ENCODE measurements at places on chromosomes 12 and 14. TPM values are rescaled to one million over a fixed set of nuclear protein-coding genes. Genes with fewer than 3 reads are reported as not detected.

GRCh38 chr12:48826209-48826855 is 8.0 kb downstream of the CACNB3 start:
- no peak for DNase-seq
- no peaks in the 10 kb centered on the region for H3K4me1 ChIP-seq
- H3K36me3 ChIP-seq: peaks cover 20% of the 10 kb centered on the region
- no peak overlapping the region for H3K27ac ChIP-seq

DNA sequence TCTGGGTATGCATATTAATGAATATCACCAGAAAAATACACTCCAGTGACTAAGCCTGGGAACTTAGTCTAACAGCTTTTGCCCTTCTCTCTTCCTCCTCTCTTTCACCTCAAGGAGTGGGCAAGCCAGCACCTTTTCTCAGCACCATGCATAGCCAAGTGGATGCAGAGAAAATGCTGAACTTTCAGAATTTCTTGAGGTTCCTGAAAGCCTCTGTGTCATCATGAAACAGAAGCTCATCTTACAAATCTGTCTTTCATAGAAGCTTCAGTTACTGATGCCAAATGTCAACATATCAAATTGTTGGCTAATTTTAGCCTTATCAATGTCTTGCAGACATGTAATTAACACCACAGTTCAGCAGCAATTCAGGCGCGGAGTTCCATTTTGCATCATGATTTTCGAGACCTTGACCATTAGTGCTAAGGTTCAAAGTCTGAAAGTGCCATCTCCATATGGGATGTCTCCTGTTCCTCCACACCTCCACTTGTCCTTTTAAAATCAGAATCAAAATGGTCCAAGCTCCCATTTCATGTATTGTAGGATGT is 51.1 kb upstream of the RPH3A start:
- no peak for DNase-seq
- no peak overlapping the region for H3K27ac ChIP-seq
- no peak overlapping the region for H3K4me3 ChIP-seq
- peaks cover 10% of the 10 kb centered on the region for H3K27me3 ChIP-seq
- no peaks in the 10 kb centered on the region for H3K4me1 ChIP-seq

- no peak for DNase-seq
- H3K27me3 ChIP-seq: no peaks in the 10 kb centered on the region
- no peaks in the 10 kb centered on the region for H3K36me3 ChIP-seq
- peak within 1 kb of the TSS; percentile 61 for H3K4me3 ChIP-seq
- H3K4me1 ChIP-seq: peaks cover 14% of the 10 kb centered on the region
Measured at GRCh38 chr12:57611108-57611826, at the start of gene ARHGEF25. Gene ARHGEF25, plus strand, starts transcription at chr12:57611435. Its CDS starts 460 bp downstream, at chr12:57611895.

Gene LYZ
- total RNA-seq: 0.31 TPM

DNA sequence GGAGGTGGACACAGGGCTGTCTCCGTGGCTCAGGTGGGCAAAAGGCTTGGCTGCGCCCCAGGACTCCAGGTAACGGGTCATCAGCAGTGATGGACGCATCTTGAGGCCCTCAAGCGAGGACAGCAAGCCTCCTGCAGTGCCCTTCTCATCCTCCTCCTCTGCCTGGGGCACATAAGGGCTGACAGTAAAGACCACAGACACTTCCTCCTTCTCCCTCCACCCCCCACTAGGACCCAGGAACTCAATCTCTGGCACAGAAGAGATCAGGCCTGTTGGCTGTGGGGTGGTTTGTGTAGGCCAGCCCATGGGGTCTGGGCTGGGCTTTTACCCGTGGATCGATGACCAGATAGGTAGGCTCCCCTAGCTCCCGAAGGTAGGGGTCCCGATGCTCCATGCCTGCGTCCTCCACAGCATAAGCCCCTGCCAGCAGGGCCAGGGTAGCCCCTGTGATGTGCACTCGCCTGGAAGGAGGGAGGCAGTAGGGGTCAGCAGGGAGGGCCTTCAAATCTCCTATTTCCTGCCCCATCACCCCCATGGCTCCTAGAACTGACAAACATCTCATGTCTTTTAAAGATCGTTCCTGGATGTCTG is 5.7 kb downstream of the ADCY4 start:
- no peak for DNase-seq
- H3K4me3 ChIP-seq: no peak overlapping the region
- H3K4me1 ChIP-seq: peaks cover 15% of the 10 kb centered on the region
- no peaks in the 10 kb centered on the region for H3K36me3 ChIP-seq
- peaks cover 22% of the 10 kb centered on the region for H3K27me3 ChIP-seq
- no peak overlapping the region for H3K27ac ChIP-seq

DNA sequence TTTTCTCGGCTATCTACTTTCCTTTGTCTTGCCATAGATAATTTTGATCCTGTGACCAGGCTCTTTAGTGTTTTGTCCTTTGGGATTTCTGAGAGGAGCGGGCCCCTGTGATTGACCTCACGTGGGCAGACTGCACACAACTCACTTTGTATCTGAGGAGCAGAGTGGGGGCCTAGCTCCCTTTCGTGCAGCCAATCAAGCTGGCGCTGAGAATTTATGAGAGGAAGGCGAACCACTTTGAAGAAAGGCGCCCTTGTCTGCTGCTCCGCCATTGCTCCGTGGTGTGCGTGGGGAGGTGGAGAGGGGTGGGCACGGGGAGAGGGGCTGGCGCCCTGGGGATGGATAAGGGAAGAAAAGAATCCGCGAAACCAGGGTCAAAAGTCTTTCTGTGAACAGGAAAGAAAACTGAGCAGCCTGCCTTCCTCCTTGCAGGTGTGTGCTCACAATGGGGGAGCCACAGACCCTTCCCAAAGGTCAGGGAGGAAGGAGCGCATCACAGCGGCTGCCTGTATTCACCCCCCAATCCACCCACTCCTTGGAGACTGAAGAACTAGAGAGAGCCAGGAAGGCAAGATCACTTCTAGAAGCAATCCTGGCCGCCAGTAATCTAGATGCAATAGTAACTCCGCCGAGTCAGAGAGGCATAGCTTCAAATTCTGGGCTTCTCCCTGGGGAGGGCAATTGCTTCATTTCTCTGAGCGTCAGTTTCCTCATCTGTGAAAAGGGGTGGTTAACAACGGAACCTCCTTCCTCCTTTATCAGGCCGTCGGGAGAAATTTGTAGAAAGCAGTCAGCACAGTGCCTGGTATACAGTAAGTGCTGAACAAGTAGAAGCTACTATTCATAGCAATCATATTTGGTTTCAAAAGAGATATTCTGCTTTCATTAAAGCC is 24.9 kb upstream of the MED13L start:
- H3K4me1 ChIP-seq: no peaks in the 10 kb centered on the region
- H3K36me3 ChIP-seq: no peaks in the 10 kb centered on the region
- H3K4me3 ChIP-seq: no peak overlapping the region
- no peaks in the 10 kb centered on the region for H3K27me3 ChIP-seq
- no peak for DNase-seq

DNA sequence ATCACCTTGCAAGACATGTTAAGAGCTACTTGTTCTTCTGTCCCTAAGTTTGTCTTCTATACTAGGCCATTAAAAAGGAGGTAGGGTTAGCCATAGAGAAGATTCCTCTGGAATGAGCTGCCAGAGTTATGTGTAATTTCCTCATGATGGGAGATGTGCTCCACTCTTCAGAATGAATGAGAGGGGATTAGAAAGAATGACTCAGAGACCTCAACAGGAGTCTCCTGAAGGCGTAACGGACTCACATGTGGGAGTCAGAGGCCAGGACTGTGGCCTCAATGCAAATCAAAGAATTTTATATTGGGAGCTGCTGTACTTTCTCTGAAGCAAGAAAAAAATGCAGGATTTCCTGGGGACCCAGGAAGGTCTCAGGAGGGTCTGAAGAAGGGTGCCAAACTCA is 87.8 kb upstream of the ATXN7L3B start:
- H3K4me1 ChIP-seq: no peaks in the 10 kb centered on the region
- H3K27me3 ChIP-seq: no peaks in the 10 kb centered on the region
- no peaks in the 10 kb centered on the region for H3K36me3 ChIP-seq
- peak; percentile 59 for DNase-seq
- H3K27ac ChIP-seq: no peak overlapping the region

- H3K36me3 ChIP-seq: no peaks in the 10 kb centered on the region
- no peak for DNase-seq
- H3K27me3 ChIP-seq: no peaks in the 10 kb centered on the region
- H3K4me3 ChIP-seq: no peak overlapping the region
- H3K4me1 ChIP-seq: peaks cover 8% of the 10 kb centered on the region
Measured at GRCh38 chr12:103882861-103883596, 42.0 kb upstream of the NT5DC3 start.

Gene PPP1R1A
- 0.58 TPM for total RNA-seq

DNA sequence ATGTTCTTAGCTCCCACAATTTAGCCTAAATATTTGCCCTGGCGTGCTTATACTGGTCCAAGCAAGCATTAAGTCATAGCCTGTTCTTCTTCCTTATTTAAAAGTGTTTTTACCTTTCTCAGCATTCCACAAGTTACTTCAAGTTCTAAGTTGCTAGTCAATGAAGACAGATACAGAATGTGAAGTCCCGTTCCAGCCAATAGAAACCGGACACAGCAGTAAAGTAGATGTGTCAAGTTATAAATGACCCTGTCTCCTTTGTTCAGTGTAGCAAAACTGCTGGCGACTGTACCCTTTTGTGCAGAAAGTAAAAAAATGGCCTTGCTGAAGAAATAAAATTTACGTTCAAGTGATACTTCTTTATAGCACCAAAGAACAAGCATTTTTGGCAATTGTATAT is 3.9 kb downstream of the SNAPC1 start:
- no peaks in the 10 kb centered on the region for H3K27me3 ChIP-seq
- H3K27ac ChIP-seq: no peak overlapping the region
- peaks cover 14% of the 10 kb centered on the region for H3K36me3 ChIP-seq
- H3K4me3 ChIP-seq: no peak overlapping the region

Gene CLEC1B
- not detected for total RNA-seq

Gene KRT78
- total RNA-seq: not detected

DNA sequence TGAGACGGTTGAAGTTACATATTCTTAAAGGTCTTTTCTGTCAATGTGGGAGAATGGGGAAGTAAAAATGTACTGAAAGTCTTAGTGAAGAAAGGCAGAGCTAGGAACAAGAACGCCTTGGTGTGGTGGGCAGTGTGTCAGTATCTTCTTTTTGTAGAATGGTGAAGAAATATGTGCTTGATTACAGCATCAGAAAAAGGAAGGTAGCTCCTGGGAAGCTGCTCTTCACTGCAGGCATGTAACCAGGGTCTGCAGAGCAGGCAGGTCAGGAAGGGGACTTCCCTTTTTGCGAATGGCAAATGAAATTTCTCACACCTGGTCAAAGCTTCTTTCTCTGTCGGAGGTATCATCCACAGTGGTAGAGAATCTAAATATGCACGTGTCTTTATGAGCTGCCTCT is 226.2 kb downstream of the ADAMTS20 start:
- no peaks in the 10 kb centered on the region for H3K36me3 ChIP-seq
- no peak overlapping the region for H3K27ac ChIP-seq
- no peaks in the 10 kb centered on the region for H3K4me1 ChIP-seq

Gene TCL1B
- total RNA-seq: not detected

DNA sequence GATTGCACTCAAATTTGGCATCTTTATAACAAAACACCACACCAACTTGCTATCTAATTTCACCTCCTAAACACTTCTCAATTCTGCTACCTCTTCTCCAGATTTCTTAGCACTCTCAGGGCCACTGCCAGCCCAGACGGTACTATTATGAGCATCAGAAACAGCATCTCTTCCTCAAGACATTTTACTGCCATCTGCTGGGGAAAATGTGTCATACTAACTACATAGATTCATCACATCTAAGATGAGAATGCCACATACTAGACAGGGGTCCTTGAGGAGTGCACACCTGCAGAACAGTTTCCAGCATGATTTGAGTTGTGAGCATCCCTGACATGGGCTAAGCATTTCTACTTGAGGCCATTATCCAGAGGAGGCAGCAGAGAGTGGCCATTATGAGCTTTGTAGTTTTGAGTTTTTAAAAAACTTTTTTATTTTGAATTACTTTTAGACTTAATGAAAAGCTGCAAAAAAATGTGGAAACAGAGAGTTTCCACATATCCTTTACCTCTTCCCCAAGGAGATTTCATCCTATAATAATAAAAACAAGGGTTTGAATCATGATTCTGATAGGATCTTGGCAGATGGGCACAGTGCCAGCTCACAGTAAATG is 15.1 kb upstream of the GRIP1 start:
- no peaks in the 10 kb centered on the region for H3K4me1 ChIP-seq
- H3K4me3 ChIP-seq: no peak overlapping the region
- H3K27me3 ChIP-seq: peaks cover 2% of the 10 kb centered on the region
- peak; percentile 48 for DNase-seq

- peak overlapping the region; percentile 94 for H3K4me3 ChIP-seq
- peaks cover 22% of the 10 kb centered on the region for H3K27me3 ChIP-seq
- H3K4me1 ChIP-seq: peaks cover 38% of the 10 kb centered on the region
- no peaks in the 10 kb centered on the region for H3K36me3 ChIP-seq
- peak overlapping the region; percentile 73 for H3K27ac ChIP-seq
Measured at GRCh38 chr14:41605550-41606281, 960 bp upstream of the LRFN5 start.

DNA sequence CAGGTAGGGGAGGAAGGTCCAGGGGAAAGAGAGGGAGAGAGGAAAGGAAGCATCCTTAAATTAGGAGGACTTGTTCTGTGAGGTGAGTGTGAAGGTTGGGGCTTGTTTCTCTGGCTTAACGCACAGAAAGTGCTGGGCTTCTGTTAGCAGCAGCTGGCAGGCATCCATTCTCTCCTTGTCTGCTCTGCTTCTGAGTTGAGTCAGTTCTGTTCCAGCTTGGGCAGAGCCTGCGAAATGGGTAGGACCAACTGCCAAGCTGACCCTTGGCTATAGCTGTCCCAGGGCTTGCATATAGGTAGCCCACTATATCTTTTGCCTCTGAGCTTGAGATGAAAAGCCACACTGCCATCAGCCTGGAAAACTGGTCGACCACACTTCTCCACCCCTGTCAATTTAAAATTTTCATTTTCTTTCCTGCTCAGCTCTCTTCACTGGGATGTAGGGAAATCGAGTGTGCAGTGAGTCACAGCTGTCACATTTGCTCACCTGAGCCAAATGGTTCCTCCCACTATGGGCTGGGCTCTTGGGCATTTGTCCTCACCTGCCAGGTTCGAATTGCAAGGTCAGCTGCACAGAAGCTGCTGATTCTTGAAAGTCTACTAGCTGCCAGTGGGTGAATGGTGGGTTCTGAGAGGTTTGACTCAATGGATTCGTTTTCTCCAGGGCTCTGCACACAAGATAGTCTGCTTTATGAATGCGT is 256.4 kb upstream of the PWP1 start:
- no peaks in the 10 kb centered on the region for H3K4me1 ChIP-seq
- no peak for DNase-seq
- no peaks in the 10 kb centered on the region for H3K27me3 ChIP-seq
- no peak overlapping the region for H3K4me3 ChIP-seq
- no peak overlapping the region for H3K27ac ChIP-seq

DNA sequence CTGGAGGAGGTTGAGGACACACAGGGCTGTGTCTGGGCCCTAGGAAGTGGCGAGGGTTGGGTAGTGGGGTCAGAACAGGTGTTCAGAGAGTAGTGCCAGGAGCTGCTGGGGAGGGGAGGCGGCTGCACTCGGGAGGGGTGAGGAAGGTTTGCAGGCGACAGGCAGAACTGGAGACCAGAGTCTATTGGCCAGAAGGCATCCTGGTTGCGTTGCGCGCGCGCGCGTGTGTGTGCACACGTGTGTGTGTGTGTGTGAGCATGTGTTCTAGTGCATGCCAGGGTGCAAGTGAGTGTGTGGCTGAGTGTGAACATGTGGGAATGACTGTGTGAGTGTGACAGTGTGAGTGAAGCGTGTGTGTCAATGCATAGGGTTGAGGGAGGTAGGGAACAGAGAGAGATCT is 86.4 kb downstream of the CCDC92 start:
- no peaks in the 10 kb centered on the region for H3K36me3 ChIP-seq
- peaks cover 15% of the 10 kb centered on the region for H3K27me3 ChIP-seq
- no peak overlapping the region for H3K4me3 ChIP-seq
- H3K27ac ChIP-seq: no peak overlapping the region
- no peak for DNase-seq
- H3K4me1 ChIP-seq: peaks cover under 1% of the 10 kb centered on the region

GRCh38 chr12:92185052-92185451 is 39.4 kb upstream of the BTG1 start:
- no peak overlapping the region for H3K4me3 ChIP-seq
- H3K36me3 ChIP-seq: no peaks in the 10 kb centered on the region
- no peak overlapping the region for H3K27ac ChIP-seq
- no peaks in the 10 kb centered on the region for H3K27me3 ChIP-seq

Gene NTF3
- 8.9 TPM for total RNA-seq

Gene ZNF10
- 7.3 TPM for total RNA-seq

All from astrocyte (in vitro differentiated cells and primary cell).